ENCODE measurements at places on chromosomes 6 and 20.

DNA sequence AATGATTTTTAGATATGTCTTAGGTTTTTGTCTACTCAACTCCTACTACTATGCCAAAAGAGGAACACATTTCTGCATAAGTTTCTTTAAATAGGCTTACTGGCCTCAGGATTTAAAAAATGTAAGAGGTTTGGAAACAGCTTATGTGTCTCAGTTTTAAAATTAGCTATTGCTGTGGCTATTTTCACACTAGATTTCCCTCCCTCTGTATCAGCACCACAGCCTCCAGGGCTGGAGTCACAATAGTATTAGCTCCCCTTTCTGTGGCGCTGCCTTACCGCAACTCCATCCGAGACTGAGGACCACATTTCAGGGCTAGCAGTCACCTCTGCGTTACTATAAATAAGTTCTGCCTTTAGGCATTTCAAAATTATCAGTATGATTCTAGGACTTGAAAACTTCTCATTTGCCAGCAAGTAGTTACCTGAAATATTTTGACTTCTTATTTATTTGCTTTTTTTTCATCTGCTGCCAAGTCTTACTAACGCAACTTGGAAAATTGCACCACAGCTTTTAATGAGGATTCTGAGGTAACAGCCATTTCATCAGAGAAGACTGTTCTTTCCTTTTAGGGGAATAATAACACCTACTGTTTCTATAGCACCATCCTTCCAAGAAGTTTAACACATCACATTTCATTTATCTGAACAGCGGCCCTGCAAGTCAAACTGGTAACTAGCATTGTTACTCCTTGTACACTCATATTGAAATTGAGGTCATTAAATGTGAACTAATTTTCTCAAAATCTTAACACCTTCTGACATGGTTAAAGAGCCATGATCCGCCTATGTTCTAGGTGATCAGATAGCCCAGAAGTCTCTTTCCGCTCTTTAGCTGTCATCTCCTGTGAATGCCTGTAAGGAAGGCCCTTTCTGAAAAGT lies 105.9 kb downstream of the GJA10 start:
- no peak for DNase-seq

DNA sequence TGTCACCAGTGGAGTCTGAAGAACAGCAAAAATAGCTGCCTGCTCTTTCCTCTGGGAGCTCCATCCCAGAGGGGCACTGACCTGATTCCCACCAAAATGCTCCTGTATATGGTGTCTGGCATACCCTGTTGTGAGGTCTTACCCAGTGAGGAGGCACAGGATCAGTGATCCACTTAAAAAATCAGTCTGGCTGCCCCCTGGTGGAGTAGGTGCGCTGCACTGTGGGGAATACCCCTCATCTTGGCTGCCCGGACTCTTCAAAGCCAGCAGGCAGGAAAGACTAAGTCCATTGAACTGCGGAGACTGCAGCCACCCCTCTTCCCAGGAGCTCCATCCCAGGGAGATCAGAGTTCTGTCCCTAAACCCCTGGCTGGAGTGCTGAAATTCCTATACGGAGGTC lies 230.9 kb upstream of the HTR1E start:
- no peak for DNase-seq

- DNase-seq = no peak
These were observed 1.1 kb downstream of the CDS2 start for GRCh38 chr20:5127859-5128424.

GRCh38 chr6:87922947-87923330 lies 124.7 kb upstream of the SPACA1 start:
- DNase-seq = no peak

DNA sequence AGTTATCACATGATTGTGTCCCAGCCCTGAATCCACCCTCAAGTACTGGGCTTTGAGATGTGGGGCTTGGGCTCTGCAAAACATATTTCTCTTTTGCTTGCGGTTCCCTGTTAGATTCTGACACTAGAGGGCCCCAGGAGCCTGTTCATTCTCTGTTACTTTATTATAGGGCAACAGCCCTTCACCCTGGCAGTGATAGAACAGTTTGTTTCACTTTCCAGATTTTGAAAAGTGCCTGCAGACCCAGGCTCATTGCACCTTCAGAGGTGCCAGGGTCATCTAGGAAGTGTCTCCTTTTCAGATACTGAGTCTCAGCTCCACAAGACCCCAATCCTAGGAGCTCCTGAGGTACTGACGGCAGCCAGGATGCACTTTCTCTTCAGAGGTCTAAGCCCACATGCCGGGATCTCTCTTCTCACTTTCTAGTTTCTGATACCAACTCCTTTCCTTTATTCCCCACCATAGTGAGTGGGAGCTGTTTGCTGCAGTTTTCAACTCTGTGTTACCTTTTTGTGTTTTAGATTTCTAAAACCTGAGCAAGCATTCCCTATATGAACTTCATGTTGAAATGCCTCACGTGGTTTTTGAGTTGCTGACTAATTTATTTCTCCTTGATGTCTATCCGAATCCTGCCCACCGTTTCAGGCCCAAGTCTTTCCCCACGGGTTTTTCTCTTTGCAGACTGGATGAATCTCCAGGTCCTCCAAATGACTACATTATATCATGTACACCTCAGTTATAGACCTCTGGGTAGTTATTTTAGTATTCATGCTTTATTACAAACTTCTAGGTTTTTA lies 10.9 kb downstream of the ABT1 start:
- no peak for DNase-seq

- no peak for DNase-seq
These were observed 440.6 kb upstream of the JAG1 start for GRCh38 chr20:11114382-11114781.

DNA sequence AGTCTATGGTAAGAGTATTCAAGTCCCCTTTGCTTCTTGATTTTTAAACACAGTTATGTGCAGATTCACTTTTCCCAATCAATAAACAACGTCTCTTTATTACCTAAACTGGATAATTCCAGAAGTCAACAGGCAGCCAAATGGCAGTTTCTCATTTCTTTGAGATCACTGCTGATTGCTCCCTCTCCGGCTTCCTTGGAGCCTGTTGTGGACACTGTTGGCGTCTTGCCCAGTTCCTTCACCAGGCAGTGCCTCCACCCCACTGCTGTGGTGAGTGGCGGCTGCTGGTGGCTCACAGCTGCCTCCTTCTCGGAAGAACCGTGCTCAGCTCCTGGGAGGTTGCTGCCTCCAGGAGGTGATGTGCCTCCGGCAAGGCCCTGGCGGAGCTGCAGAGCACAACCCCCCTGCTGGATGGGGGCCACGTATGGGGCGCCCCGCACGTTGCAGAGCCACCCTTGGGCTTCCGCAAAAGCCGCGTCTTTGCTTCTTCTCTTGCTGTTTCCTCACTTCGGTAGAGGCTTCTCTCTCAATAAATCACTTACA lies 105.1 kb upstream of the CNKSR3 start:
- no peak for DNase-seq

DNA sequence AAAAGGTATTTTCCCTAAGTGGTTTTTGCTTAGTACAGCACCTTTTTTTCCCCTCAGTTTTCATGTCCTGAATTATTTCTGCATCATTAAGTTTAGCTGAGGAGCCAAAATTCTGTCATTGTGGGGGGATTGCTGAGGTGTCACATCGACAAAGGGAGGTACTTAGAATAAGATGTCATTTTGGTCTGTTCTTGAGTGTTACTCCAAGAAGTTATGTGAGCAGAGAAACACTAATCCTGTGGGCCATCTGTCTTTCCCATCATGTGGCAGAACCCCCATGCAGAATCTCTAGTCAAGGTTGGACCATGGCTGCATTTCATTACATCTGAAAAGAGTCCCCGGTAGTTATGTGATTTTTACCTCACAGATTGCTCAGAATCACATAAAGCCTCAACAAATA lies 167.8 kb upstream of the CENPW start:
- DNase-seq = no peak

DNA sequence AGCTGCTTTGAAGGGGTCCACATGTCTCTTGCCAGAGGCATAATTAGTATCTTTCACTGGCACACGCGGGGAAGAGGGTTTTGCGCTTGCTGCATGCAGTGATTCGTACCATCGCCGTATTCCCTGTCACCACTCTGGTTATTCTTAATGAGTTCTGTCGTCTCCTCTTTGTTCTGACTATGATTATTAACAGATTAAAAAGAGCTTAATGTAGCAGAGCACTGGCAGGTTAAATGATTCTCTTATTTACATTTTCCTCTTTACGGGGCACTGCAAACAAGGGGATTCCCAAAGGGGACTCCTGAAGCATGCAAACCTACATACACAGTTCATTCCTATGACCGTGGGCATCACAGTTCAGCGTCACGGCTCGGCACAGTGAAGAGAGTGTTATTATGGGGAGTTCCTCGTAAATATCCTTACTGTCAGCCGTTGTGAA lies 204.8 kb downstream of the DTNBP1 start:
- DNase-seq = no peak

DNA sequence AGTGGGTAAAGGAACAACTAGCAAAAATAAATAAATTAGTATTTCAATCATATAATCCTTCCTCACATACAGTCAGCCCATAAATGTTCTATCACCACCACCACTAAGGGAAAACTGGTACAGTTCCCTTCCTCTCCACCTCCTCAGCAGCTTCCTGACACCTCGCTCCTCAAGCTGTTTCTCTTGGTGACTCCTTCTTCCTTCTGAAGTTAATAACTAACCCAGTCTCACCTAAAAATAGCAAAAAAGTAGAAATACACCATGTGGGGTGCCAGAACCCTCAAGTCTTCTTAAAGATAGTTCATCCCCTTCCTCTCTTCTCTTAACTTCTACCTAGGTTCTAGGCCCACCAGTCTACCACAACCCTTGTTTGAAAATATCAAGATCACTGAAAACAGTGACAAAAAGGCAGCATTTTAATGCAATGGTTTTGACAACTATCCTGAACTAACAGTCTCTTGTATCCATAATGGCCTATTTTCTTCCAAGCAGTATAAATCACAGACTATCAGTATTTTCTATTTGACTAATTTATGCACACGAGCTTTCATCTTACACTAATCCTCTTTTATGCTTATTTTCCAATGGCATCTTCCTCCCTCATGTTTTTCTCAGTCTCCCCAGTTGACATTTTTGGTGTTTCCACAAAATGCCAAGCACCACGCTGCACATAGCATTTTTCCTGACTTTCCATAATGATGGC lies 85.5 kb downstream of the KHDC1L start:
- no peak for DNase-seq

- DNase-seq = no peak
These were observed 10.8 kb upstream of the PBOV1 start for GRCh38 chr6:138229072-138229471.

DNA sequence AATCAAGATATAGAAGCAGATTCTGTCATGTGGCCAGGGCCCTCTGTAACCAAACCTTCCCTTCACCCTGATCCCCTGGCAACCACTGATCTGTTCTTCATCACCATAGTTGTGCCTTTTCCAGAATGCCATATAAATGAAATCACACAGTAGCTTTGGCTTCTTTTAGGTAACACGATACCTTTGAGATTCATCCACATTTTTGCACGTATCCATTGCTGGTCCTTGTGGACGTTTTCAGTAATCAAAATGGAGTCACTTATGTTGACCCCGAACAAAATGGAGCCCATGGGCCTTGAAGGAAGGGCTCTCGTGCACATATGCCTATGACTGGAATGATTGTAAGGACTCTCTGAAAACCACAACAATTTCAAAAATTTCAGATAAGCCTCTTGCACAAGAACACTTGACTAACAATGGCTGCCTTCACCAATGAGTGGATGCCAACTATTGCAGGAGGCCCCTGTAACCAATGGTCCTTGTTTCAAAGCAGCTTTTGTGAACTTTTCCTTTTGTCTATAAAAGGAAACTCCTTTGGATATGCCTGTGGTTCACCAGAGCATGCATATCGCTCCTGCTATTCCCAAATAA lies 84.3 kb upstream of the RALY start:
- DNase-seq = peak; percentile 25

- no peak for DNase-seq
These were observed 30.5 kb downstream of the CCN2 start for GRCh38 chr6:131920656-131921055.

DNA sequence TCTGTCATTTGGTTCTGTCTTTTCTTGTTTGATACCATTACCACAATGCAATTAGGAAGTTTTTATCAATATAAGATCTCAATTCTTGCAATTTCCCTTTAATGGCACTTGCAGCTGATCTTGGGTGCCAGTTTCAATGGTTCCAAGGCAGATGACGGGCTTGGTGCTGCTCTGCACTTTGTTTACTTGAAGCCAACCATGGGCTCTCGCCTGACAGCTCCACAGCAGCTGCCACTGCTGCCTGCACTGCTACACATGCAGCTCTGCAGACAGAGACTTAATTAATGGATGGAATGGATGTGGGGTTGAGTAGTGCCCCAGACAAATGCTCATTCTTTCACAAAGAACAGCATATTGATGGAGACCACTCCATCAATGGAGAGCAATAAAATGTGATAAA lies 1024.3 kb upstream of the EPHA7 start:
- DNase-seq = no peak

Measured in glomerular endothelial cell (primary cell).